SIG-M5 (cell line): ENCODE measurements at places on chromosomes 5 and 9.

- DNase-seq: no peak
These were observed 220.6 kb downstream of the C9orf50 start for GRCh38 chr9:129400001-129400970.

GRCh38 chr9:101162231-101162630 lies 133.7 kb downstream of the PLPPR1 start:
- DNase-seq: no peak

GRCh38 chr9:132001567-132001966 lies 78.1 kb downstream of the MED27 start:
- DNase-seq: no peak

DNA sequence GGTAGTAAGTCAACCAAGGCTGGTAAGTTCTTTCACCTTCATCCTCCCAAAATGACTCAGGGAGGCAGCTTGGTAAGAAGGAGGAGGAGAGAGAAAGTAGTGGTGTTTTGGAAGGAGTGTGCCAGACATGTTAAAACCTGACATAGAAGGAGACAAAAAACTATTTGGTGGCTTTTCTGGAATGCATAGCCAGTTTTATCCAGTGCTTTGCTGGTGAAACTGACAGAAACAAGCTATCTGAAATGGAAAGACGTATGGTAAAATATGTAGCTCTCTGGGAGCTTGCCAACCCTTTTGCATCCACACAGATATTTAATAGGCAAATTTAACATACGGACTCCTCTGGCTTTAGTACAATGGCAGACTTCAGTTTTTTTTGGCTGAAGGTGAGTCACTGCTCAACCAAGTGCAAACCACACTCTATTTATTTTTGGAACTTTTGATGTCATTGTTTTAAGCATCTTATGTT lies 45.4 kb downstream of the RAB14 start:
- no peak for DNase-seq

DNA sequence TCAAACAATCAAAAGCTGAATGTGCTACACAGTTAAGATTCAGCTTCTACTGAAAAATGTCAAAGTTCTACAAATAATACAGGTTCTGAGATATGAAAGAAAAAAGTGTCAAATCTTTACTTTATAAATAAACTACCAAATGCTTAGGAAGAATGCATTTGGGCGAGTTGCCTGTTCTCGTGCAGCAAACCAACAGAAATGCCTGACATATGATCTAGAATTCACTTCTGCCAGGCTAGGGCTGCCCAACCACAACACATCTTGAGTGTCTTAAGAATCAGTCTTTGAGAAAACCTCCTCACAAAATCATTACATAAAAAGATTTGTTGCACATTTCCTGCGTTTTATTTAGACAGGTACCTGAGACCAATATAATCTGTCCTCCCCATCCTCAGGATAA lies 42.2 kb downstream of the ANKH start:
- no peak for DNase-seq
